ENCODE measurements at places on chromosomes 2 and 18.

DNA sequence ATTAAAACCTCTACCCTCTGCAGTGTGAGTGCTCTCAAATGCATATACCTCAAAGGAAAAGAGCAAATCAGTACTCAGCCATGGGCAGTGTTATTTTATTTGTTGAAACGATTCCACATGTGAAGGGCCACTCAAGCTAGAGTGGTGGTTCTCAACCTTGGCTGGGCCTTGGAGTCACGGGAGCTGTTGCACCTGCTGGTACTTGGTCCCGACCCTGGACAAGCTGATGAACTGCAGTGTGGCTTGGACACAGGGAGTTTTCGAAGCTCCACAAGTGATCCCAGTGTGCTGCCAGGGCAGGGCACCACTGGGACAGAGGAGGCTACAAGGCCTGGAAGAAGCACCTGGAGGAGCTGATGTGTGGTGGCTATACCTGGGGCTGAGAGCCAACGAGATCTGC is 19.7 kb downstream of the GNLY start:
- no peak for DNase-seq

- no peak for DNase-seq
Measured at GRCh38 chr18:45255197-45255890, 359.9 kb upstream of the SLC14A2 start.

- DNase-seq, result no peak
Measured at GRCh38 chr2:143875295-143876233, 644.4 kb downstream of the ZEB2 start.

DNA sequence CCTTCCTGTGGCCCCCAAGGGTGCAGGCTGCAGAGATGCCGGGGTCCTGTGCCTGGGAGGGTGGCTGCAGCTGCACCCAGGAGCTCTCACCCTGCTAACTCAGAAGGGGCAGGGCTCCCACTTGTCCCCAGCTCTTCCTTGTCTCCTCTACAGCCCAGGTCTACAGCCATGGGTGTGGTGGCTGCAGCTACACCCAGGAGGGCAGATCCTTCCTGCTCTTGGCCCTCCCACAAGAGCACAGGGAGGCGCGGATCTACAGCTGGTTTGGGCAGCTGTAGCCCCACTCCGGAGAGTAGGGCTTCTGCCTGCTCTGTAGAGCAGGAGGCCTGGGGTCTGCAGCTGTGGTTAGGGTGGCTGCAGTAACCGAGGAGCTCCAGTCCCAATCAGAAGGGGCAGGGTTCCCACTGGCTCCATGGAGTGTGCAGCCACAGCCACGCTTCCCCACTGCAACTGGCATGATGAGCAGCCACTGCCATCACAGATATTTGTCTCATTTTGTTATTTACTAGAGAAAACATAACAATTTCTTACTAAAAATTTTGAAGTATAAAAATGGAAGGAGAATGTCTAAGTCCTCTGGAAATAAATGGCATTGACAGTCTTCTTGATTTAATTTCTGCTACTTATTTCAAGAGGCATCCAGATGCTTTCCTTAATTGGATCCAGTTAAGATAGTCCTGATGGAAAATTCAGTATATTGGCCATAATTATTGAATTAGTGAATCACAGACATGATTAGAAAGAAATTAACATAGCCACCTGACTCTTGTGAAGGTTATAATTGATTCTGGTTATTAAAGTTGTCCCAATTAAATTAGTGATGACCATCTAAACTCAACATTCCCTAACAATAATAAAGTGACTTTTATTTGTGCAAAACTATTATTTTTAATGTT is 233.6 kb downstream of the KCNE4 start:
- DNase-seq, result no peak

DNA sequence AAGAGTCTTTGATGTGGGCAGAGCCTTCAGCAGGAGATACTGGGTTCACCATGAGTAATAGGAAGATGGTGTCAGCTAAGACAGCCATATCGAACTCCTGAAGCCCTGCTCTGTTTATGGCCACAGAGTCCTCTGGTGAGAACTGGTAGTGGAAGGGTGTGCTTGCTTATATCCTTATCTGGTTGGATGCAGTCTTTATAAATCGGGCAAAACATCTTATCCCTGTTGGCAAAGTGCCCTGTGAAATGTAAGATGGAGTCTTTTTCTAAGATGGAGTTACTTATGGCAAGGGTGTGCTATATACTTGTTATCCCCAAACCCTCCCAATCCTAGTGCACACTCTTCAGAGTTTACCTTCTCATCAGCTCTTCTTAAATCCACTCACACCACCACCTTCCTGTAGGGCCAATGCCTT is 190.8 kb upstream of the PARD3B start:
- DNase-seq, result no peak

DNA sequence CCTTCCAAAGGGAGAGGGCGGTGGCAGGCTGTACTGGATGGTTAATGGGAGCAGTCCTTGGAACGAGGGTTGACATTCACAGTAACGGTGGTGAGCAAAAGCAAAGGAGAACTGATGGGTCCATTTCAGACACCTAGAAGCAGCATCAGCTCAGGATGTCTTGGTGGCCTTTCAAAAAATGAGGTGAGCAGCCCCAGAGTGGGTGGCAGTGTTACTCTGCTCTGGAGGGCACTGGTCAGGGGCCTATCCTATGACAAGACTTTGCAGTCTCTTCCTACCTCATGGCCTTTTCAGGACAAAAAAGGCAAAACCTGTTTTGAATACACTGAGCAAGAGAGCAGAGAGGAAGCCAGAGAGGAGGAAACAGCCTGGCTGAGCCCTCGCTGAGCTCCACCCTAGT is 23.5 kb downstream of the CAPN14 start:
- DNase-seq, result no peak

DNA sequence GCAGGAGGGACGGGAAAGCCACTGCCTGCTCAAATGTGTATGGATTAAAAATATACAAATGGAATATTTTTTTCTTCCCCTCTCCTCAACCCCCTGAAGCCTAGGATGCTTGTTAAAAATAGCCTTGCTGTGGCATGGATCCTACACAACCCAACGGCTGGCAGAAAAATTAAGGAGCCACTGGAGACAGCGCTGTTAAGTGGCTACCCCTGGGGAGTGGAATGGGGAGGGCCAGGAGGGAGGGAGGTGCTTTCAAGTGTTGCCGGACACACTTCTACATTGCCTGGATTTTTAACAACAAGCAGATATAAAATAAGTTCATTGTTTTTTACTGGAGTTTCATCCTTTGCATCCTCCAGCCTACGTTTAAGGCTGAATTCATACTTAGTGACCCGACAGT is 66.6 kb downstream of the ZBTB7C start:
- DNase-seq, result no peak

- no peak for DNase-seq
Measured at GRCh38 chr18:76524900-76525698, 30.1 kb upstream of the ZNF516 start.

DNA sequence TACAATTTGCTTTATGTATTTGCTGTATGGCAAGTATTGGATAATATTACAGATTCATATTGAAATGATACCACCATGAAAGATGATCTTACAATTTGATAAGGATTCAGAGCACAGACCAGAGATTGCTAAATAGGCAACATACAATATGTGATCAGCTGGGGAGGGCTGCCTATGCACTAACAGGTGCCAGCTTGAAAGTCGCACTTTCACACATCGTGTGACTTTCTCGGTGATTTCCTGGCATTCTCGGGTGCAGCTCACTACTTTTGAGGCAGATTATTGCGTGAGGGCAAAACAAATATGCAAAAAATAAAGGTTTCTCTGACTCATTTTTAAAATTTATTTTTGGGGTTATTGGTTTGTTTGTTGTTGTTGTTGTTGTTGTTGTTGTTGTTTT is 36.0 kb downstream of the RBMS1 start:
- no peak for DNase-seq

DNA sequence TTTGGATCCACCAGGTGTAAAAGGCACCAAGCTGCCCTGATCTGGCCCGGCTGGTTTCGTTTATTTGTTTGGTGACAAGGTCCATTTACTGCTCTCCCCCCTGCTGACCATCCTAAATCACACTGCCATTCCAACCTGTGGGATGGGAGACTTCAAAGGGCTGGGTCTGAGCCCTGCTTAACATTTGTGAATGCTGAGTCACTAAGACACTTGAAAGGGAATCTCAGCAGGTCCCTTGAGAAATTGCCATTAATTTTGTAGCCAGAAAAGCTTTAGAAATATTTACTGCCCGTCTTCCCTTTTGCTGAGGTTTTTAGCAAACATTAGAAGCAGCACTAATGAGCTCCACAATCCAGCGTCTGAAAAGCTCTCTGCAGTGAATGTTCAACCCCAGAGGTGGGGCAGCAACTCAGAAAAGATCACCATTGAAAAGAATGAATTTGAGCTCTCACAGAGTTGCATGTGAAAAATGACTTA is 133.8 kb downstream of the ARL4C start:
- DNase-seq, result no peak

DNA sequence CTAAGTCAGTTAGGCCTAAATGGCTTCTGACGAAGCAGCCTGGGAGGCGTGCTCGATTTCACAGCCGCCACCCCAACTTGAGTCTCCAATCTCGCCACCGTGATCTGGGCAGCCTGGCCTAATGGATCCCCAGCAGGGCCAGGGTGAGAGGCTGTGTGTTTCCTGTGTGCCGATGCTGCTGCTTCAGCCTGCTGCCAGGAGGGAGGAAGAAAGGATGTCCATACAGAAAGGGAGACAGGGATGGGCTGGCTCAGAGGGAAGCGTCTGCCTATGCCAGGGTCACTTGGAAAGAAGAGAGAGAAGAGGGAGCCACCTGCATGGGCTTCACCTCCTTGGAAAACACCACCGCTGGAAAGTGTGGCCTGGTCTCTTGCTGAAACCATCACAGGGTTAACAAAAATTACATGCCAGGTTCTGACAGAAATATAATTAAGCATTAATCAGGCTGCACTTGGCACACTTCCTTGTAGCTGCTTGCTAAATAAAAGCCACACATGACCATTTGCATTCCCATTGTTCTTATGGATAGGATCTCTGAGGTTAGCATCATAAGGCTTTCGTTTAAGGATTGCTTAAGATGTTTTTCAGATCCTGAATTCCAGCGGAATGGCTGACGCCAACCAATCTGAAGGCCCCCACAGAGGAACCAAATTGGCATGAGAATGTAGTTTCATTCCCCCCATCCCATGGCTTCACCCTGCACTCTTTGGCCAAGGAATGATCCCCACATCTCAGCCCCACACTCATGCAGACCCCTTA is 108.8 kb upstream of the SLC1A4 start:
- DNase-seq, result no peak

DNA sequence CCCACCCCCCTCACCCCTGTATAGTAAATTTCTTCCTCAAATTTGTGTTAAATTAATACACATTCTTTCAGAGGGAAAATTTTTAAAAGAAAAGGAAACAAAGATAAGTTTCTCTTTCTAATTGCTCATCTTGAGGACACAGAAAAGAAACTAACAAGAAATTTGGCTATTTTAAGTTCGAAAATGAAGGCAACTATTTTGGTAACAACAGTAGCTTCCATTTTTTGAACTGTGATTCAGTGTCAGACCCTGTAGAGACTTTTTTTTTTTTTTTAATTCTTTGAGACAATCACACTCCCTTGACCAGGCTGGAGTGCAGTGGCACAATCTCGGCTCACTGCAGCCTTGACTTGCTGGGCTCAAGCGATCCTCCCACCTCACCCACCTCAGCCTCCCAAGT is 194.9 kb downstream of the SS18 start:
- DNase-seq, result no peak

DNA sequence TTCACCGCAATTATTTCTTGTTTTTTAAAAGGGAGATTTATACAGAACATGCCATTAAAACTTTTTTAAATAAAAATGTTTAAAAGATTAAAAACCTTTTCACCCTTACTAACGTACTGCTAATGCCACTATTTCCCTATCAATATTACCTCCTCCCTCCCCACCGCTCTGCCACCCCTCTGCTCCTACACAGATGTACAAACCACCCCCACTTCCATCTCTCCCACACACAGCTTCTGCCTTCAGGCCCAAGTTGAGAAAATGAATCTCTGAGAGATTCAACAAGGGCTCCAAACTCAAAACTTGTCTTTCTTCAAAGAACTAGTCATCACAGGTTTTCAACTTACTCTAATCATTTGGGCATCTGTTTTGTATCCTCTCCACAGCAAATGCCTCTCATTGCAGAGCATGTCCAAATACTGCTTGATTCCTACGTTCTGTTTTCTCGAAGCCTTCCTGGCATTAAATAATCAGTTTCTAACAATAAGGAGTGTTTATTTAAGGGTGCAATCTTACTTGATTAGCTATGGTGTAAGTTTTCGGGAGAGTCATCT is 32.1 kb downstream of the FARSB start:
- no peak for DNase-seq

DNA sequence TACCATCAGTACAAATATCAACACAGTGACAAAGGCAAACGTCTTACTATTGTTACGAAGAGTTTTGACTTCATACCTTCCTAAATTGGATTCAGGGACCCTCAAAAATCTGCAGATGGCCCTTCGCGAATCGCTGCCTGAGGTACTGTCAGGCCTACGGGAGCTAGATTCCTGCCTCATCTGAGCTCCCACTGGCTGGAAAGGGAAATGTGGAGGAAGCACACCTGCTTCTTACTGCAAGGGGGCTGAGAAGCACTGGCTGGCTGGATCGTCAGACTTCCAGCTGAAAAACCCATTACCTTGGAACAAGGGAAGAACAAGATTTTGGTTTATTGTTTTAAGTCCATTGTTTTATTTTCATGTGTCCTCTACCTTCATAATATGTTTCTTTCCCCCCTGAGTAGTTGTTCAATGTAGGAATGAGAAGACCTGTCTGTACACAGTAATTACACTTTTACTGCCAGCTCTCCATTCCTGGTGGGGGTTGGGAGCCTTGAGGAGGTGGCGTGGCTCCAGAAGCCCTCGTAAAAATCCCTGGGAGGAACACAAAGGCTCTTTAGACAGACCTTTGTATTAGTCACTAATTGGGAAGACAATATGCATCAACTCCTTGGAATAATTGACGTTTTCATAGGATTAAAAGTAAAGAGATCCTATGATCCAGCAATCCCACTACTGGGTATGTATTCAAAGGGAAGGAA is 124.1 kb upstream of the NOSTRIN start:
- DNase-seq, result no peak
